ENCODE measurements at places on chromosomes 7 and 10. TPM values are rescaled to one million over a fixed set of nuclear protein-coding genes. Genes with fewer than 3 reads are reported as not detected.

Gene ALOX5
- total RNA-seq, result 480 TPM

DNA sequence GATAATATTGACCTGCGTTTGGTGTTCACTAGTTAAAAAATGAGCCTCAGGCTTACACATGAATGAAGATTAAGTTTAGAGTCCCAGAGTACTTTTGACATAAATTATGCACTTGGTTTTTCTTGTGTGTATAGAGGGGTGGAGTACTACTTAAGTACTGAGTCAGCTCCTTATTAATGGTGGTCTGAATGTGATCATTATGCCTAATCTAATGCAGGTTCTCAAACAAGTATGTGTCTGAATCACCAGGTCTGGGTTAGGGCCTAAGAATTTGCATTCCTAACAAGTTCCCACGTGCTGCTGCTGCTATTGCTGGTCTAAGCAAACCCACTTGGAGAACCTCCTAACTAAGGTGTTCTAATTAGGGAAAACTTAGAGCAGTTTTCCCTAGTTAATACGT lies 30.7 kb upstream of the STOX1 start:
- no peak for DNase-seq

GRCh38 chr7:106070567-106071254 lies 41.4 kb downstream of the SYPL1 start:
- DNase-seq, result peak; percentile 80

Gene LIPJ
- not detected for total RNA-seq

- no peak for DNase-seq
Observed at GRCh38 chr7:158724658-158725505, 20.3 kb upstream of the NCAPG2 start.

GRCh38 chr7:44320794-44321371 lies 4.5 kb downstream of the CAMK2B start:
- no peak for DNase-seq

Gene BTAF1
- total RNA-seq, result 46.4 TPM
